NCI-H1417 treated with DMSO at 0.1 percent for 48 hours (cell line): ENCODE measurements at places on chromosomes 2 and 18.

DNA sequence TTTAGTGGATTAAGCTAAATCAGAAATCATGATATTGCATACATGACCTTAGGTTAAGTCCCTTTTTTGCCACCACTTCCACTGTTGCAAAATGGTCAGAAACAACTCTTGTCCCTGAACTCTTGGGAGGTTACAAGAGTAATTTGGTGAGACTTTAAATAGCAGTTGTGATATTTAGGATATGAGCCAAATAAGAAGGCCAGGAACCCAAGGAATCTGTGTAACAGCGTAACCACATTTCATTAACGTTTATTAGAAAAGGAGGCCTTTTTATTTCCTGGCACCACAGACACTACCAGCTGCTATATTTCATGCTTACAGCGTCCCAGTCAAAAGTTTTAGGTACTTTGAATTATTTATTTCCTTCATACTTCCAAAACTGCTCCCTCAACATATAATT lies 268.0 kb downstream of the GPD2 start:
- DNase-seq = no peak

DNA sequence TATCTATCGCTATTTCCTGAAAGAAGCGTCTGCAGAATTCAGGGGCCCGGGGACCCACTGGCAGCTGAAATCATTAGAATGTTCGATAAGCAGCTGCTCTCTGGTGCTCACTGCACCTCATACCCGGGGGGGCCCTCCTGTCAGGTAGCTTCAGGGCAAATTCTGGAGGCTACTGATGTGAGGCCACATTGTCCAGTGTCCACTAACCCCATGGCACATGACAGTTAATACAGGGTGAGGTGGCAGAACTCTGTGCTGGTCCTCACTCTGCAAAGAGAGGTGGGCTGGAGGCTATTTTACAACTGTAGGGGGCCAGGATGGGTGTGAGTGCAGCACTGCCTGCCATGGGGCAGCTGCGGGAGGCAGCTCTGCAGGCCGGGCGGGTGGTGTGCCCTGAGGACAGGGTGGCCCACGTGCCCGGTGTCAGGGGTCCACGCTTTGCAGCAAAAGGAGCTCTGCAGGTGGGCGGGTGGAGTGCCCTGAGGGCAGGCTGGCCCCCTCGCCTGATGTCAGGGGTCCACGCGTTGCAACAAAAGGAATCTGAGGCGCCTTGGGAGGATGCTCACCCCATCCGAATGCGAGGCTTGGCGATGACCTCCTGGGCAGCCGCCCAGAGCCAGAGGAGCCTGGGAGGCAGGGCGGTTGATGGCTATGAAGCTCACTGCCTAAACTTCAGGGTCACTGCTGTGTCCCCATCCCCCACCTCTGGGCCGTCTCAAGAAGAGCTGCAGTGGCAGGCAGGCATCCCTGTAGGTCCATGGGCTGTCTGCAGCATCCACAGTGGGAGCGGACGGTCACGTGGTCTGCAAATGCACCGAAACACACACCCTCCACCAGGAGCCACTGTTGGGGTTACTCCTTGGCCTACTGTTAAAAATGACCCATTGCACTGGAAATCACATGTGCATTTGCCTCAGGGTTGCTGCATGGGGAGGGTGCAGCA lies 207.0 kb upstream of the SALL3 start:
- DNase-seq = no peak

DNA sequence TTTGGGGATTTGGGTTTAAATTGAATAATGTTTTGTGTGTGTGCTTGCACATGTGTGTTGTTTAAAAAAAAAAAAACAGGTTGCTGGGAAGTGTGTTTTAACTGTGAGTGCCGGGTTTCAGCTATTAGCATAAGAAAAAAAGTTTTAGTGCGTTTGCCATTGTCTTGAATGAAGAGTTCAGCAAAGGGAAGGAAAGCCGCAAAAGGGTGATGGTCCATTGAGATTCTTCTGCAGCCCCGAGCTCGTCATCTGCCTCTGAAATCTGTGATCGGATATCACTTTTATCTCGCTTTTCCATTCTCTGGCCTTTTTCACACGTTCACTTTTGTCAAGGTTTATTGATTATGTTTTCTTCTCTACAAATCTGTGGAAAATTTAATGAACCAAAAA lies 4.7 kb downstream of the GLI2 start:
- DNase-seq = no peak

DNA sequence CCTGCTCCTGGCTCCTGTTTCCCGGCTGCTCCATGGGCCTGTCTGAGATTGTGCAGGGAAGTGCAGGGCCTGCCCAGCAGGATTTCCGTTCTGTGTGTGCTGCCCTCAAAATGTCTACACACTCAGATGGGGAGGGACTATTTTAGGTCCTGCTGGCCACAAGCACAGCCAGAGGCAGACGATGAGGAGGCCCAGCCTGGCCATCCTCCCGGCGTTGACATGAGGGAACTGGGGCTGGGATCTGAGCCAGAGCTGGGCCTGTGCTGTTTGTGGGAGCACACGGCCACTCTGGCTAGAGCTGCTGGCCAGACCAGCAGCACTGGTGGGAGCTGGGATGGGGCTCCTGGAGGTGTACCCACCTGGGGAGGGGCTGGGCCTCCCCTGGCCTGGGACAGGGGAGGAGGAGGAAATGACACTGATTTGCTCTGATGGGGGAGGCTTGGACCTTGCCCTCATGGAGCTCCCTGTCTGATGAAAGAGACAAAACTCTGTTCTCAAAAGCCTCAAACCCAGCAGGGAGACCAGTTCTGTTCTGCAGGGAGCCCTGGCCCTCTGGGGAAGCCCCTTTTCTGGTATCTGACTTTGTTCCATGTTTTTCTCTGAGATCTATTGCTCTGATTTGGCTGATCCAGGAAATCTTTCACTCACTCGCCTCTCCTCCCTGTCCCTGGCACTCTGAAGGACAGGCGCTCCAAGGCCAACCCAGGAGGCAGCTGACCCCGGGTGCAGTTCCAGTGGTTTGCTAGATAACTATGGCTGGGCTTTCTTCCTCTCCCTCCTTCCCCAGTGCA lies 161.8 kb downstream of the DYSF start:
- no peak for DNase-seq

DNA sequence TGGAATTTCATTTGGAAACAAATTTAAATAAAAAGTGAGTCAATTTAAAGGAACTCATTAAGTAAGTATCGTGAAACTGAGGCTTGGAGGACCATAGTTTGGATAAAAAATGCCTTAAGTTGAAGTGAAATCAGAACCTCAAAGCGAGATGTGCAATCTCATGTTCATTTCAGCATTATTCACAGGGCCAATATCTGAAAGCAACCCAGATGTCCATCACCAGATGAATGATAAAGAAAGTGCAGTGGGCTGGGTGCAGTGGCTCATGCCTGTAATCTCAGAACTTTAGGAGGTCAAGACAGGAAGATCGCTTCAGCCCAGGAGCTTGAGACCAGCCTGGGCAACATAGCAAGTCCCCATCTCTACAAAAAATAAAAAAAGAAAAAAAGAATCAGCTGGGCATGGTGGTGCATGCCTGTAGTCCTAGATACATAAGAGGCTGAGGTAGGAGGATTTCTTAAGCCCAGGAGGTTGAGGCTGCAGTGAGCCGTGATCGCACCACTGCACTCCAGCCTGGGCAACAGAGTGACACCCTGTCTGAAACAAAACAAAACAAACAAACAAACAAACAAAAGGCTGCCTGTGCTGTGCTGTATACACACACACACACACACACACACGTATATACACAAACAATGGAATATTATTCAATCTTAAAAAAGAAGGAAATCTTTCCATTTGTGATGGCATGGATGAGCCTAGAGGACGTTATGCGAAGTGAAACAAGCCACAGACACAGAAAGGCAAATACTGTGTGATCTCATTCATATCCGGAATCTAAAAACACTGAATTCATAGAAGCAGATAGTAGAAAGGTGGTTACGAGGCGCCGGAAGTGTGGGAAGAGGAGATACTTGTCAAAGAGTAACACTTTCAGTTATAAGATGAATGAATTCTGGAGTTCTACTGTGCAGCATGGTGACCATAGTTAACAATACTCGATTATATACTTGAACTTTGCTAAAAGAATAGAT lies 14.5 kb downstream of the SH3RF3 start:
- DNase-seq = no peak

DNA sequence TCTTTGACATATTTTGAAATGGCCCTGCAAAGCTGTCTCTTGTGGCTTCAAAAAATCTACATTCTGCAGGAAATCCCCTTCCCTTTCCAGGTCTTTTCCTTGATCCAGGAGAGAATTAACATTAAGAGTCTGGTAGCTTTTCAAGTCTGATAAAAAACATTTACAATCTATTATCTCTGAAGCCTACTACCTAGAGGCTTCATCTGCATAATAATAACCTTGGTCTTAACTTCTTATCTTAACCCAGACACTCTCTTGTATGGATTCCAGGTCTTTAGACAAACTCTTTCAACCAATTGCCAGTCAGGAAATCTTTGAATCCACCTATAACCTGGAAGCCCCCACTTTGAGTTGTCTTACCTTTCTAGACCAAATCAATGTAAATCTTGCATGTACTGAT lies 179.3 kb upstream of the ZC3H15 start:
- no peak for DNase-seq
